ENCODE measurements at places on chromosomes 1 and 21. TPM values are rescaled to one million over a fixed set of nuclear protein-coding genes. Genes with fewer than 3 reads are reported as not detected.

FMO5 gene
- total RNA-seq: 0.72 TPM

CFAP141 gene
- total RNA-seq: 0.65 TPM

KPRP gene
- not detected for total RNA-seq

GPR157 gene
- total RNA-seq: 5.7 TPM

DNA sequence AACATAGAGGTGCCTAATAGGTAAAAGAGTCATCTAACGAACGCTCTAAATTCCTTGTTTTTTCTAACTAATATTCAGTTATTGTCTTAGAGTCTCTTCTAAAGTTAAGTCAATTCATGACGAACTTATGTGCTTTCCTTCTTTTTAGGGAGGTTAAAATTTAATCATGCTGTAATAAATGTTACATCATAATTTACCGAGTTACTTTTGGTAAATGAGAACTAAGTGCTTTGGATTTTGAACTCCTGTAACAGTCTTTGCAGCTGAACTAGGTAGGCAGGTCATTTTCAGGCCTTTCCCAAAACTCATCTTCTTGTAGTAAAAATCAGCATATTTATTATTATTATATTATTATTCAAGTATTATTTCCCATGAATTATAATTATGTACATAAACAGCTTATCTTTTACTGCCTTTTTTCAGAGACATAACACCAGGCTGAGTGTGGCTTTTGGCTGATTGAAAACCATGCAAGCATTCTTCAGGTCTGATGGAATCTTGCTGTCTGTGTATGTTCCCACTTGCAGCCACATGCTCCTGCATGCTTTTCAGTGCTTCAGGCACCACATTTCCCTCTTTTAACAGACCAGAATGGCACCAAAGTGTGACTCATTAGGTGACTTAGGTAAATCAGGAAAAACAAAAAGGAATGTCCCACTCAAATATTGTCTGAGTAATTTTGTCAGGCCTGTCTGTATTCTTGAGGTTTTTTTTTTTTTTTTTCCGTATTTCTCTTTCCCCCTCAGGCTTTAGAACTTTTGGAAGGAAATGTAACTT, 81.0 kb upstream of the CD55 start:
- no peaks in the 10 kb centered on the region for H3K36me3 ChIP-seq
- DNase-seq: no peak
- peaks cover 6% of the 10 kb centered on the region for H3K27me3 ChIP-seq
- no peak overlapping the region for H3K4me3 ChIP-seq
- no peaks in the 10 kb centered on the region for H3K4me1 ChIP-seq
- no peak overlapping the region for H3K27ac ChIP-seq

DNA sequence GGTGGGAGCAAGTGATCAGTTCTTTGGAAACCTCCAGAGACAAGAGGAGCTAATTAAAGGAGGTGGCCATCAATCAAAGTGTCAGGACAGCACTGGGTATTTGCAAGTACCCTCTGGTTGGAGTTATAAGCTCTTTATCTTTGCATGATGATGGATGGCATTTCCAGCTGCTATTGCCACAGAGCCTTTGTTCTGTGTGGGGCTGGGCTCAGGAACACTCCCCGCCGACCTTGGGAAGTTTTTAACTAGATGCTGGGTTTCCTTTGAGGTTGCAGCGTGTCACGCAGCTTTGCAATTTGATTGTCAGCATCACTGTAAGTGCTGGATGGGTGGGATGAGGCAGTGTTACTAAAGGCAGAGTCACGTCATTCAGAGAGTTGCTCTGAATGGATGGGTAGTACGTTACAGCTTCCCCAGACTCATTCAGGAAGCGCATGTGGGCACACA, 68.9 kb downstream of the CNIH3 start:
- no peaks in the 10 kb centered on the region for H3K27me3 ChIP-seq
- H3K27ac ChIP-seq: no peak overlapping the region
- no peak for DNase-seq

DNA sequence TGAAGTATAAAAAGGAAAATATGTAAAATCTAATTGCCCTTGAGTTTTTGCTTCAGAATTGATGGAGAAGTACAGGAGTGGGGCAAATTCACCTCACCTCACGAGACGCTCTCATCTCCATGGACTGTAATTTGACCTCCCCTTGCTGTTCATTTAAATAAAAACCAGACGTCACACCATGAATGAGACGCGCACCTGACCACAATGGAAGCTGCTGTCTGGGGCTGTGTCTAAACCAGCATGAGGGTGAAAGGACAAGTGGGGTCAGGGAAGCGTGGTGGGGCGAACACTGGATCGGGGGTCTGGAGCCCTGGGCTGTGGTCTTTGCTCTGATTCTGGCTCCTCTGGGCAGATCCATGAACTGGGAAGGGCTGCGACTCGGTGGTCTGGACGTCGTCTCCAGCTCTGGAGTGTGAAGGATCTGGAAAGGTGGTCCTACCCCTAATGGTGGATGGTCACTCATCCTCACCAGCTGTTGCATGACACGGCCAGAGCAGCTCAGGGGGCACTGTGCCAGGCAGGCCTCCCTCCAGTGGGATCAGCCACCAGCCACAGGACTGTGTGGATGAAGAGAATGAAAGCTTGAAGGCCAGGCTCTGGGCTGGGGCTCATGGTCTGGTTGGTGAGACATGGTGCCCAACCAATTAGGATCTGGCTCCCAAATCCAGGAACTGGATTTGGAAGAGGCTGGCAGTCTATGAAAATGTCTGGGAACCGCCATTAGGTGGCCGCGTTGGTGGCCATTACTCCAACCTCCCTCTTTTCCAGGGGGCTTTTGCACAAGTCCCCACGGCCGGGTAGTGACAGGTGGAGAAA, 728.6 kb downstream of the PTPRU start:
- H3K36me3 ChIP-seq: no peaks in the 10 kb centered on the region
- H3K27me3 ChIP-seq: peaks cover 1% of the 10 kb centered on the region
- H3K27ac ChIP-seq: no peak overlapping the region

- no peaks in the 10 kb centered on the region for H3K27me3 ChIP-seq
- H3K4me3 ChIP-seq: no peak overlapping the region
- H3K4me1 ChIP-seq: peaks cover 2% of the 10 kb centered on the region
- H3K27ac ChIP-seq: no peak overlapping the region
- DNase-seq: no peak
Measured at GRCh38 chr1:206415942-206416341, 54.3 kb upstream of the IKBKE start.

DNA sequence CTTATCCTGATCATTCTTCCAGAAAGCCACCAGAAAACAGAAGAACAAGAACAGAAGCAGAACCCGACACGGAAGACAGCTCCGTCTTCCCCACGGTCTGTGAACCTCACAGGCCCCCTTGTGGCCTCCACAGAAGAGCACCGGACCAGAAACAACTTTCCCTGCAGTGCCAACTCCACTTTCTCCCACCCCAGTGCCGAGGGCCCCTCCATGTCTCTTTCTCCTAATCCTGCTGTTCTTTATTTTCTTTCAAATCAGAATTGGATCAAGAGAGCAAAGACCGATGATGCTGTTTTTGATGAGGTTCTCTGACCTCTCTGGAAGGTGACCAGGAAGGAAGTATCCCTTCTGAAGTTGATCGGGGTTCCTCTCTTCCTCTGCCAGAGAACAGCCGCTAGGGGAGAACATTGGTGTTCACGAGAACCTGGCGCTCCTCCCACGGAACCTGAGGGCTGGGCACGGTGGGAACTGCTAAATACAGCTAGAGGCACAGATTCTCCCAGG, 58.9 kb upstream of the CTTNBP2NL start:
- peaks cover 19% of the 10 kb centered on the region for H3K27me3 ChIP-seq
- H3K4me1 ChIP-seq: peaks cover 6% of the 10 kb centered on the region
- H3K27ac ChIP-seq: no peak overlapping the region
- peak; percentile 15 for DNase-seq

GRCh38 chr1:163298365-163298764, 23.4 kb upstream of the NUF2 start:
- no peak overlapping the region for H3K4me3 ChIP-seq
- DNase-seq: no peak
- H3K4me1 ChIP-seq: no peaks in the 10 kb centered on the region
- H3K27ac ChIP-seq: no peak overlapping the region

DNA sequence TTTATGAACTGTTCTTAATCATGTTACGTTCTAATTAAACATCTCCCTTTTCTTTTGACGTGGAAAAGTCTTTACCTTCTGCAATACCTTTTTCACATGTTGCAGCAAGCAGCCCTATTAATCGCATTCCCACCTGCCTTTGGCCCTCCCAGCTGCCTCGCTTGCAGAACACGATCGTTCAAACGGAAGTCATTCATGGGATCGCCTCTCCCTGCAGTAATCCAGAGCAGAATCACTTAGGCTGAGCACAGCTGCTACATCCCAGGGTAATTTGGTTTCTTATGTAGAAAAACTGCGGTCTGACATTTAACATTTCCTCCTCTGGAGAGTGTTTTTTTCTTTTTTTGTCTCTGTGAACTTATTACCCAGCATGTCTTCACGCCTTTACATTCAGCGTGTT, 206.3 kb downstream of the KIF26B start:
- H3K36me3 ChIP-seq: no peaks in the 10 kb centered on the region
- DNase-seq: no peak
- no peaks in the 10 kb centered on the region for H3K4me1 ChIP-seq
- no peak overlapping the region for H3K27ac ChIP-seq
- H3K4me3 ChIP-seq: no peak overlapping the region

DNA sequence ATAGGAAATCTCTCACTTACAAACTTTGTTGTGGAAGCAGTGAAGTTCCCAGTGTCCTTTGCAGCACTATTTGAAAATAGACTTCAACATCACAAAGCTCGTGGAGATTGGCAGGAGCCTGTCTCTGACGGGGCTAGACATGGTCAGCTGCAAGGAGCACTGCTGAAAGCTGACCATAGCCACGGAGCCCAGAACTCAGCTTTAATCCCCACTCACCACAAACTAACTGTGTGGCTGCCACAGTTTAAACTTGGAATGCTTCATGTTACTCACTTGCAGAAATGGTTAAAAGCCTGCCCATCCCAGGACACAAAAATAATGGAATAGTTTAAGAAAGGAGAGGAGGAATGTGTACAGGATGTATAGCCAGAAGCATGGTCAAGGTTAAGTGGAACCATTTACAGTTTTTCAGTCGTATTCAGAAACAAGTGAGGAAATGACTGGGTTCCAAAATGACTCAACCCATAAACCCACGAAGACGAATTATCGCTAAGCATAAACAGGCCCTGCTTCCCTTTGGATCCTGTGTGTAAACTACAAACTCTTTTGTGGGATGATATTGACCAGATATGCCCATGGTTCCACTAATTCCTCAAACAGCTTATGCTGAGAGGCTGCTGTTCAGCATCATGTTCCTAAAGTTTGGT, 18.2 kb downstream of the DNALI1 start:
- no peak for DNase-seq
- peaks cover 59% of the 10 kb centered on the region for H3K4me1 ChIP-seq
- H3K27ac ChIP-seq: peak overlapping the region; percentile 2
- H3K4me3 ChIP-seq: no peak overlapping the region
- no peaks in the 10 kb centered on the region for H3K27me3 ChIP-seq
- H3K36me3 ChIP-seq: peaks cover 74% of the 10 kb centered on the region

Data from activated CD4-positive, alpha-beta T cell treated with anti-CD3 and anti-CD28 coated beads, Interleukin-2, amount 10 ng/mL, durations not matched to agents 7 days and 5 days (primary cell).